Heart right ventricle (tissue), 16 donors: ENCODE measurements at places on chromosomes 3 and 15. TPM values are rescaled to one million over a fixed set of nuclear protein-coding genes. Genes with fewer than 3 reads are reported as not detected.

GRCh38 chr3:15426579-15427118 is 695 bp downstream of the METTL6 start:
- no peak for DNase-seq

DNA sequence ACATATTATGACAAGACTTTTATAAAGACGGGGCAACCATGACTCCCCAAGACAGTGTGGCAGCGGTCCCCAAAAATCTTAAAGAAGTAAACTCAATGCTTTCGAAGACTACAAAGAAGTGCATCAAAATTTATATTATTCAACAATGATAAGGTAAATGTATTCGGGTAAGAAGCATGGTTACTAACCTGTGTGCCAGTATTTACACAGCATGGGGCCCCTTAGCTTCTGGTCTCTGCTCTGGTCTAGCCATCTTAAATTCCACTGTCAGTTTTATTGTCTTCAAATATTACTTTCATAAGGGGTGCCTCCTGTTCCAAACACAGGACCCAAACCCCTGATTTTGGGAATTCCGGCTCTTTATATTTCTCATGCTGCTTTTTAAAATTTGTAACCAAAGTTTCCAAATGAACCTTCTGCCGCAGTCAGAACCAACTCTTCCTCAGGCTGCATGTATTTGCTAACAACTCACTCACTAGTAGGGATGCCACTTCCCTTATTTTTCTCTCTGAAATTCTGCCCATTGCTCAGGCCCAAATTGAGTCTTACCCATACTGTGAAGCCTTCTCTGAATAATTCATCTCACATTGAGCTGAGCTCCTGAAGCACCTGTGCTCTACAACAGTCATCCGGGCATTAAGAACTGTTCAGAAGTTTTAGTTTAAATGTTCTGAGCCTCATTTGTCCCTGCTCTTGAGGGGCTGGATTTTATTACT is 1.2 kb downstream of the TTC23 start:
- DNase-seq, result no peak

DNA sequence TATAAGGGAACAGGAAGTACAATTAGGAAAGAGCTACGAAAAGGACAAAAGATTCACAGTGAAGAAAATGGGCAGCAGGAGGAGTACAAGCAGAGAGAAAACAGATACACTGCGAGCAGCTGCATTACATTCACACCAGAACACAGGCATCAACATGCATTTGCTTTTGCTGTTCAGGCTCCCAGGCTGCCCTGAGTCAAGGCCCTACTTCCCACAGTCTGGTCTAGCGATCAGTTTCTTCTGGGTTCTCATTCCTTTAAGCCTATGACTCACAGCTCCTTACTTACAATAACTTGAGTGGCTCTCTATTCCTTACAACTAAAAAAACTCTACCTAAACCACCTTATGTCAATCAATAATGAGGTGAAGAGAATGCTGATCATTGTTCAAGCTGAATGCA is 24.5 kb upstream of the ZNF445 start:
- DNase-seq, result no peak

DNA sequence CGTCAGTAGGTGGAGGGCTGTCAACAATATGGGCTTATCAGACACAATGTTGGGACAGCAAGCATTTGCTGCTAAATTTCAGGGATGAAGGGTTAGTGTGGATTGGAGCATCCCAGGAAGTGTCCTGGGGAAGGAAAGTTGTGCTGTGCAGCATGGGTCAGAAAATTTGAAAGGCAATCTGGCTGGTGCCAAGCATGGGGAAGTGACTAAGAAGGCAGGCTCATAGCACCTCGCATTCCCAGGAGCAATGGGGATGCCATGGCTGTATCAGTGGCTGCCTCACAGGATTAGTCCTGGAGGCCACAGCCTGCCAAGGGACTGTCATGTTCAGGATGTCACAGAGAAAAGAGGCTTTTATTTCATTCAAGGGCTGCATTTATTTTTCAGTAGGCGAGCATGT is 322.4 kb upstream of the TRIM42 start:
- no peak for DNase-seq

DNA sequence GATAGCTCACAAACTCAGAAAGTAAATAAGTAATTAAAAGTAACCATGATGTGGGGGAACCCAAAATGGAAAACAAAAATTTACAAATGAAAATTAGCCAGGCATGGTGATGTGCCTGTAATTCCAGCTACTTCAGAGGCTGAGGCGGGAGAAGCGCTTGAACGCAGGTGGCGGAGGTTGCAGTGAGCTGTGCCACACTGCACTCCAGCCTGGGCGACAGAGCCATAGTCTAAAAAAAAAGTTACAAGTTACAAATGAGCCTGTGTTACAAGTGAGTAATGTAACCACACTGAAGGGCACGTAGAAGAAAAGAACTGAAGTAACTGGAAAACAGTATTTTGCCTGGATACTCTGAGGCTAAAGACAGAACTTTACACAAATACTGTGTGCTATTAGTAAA is 11.3 kb downstream of the EXOSC7 start:
- DNase-seq, result no peak

- no peak for DNase-seq
Measured at GRCh38 chr3:132245552-132246142, 71.6 kb upstream of the ACP3 start.

DNA sequence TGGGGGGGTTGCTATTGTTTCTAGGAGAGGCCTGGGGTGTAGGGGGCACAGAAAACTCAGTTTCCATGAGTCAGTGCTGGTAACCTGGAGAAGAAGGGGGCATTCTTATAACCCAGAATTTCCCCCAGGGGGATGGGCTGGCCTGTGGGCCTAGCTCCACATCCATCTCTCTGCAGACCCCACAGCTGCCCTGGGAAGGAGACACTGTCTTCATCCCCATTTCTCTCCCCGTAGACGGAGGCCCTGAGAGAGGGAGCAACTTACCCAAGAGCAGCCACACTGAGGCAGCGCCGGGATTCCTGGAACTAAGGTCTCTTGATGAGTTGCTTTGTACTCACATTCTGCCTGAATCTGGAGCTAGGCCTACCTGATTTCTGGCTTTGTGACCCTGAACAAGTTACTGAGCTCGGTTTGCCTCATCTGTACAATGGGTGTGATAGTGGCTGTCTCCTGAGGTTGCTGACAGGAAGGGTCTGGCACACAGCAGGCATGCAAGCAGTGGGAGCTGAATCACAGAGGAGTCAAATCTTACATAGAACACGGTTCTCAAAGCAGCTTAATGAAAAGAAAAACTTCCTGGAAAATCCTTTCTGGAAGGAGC is 55.0 kb upstream of the LCTL start:
- DNase-seq, result no peak

DNA sequence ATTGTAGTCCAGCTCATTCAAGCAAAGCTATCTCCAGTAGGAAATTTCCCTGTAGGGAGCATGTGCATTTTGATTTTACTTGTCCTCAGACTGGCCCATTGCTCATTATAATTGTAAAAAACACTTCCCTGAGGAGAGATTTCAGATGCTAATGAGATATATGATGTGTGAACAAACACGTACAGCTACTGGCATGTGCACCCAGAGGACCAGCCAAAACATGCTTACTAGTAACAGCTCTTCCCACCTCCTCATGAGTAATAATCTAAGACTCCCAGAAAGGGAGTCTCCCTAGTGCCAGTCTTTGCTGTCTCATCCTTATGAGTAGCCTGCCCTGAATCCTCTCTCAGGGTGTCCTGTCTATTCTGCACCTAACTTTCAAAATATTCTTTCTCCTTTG is 43.4 kb downstream of the FBXO22 start:
- DNase-seq, result no peak

DNA sequence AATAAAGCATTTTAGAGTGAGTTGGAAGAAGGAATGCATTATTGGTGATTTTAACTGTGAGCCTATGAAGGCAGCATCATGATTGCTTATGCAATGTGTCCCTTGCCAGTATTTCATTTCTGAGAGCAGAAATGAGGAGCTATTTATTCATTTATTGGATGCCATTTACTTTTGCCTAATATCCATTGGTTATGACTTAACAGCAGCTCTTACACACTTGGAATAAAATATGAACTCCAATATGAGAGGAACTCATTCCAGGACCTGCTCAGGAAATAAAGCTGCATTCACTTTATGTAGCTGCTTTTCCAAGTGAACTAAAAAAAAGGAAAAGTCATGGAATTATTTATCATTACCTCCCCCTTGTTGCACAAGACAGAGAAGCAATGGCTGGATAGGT is 280.1 kb downstream of the LRTM1 start:
- no peak for DNase-seq

- no peak for DNase-seq
Measured at GRCh38 chr3:125239266-125239665, 26.7 kb upstream of the SLC12A8 start.

GRCh38 chr15:35060591-35060990 is 24.5 kb downstream of the NANOGP8 start:
- no peak for DNase-seq

DNA sequence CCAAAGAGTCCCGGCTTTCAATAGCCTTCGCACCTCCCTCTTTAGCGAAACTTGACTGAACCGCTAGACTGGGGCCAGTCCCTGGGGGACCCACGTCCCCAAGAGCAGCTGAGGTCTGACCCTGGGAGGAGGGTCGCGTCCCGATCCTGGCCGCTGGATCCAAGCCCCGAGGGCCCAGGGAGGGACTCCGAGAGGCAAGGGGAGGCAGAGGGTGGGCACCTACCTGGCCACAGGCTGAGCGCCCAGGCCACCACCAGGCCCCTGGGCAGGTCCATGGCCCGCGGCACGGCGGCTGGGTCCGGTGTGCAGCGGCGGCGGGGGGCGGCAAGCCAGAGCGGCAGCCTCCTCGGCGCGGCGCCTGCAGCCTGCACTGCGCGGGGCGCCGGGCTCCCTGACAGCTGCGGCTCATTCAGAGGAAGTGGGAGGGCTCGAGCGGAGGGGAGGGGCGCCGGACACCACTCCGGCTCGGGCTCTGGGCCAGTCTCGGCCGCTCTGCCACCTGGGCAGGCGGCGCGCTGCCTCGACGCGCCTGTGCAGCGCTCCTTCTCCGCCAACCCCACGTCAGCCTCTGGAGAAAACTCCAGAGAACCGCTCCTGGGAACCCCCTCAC is at the start of gene ITGA11:
ITGA11 (minus strand) TSS at position 372 of the 610 bp plus-strand sequence; CDS start at position 275, 97 bp downstream.
- peak; percentile 80 for DNase-seq

- no peak for DNase-seq
Measured at GRCh38 chr15:60426870-60427508, 29.2 kb upstream of the ANXA2 start.

DNA sequence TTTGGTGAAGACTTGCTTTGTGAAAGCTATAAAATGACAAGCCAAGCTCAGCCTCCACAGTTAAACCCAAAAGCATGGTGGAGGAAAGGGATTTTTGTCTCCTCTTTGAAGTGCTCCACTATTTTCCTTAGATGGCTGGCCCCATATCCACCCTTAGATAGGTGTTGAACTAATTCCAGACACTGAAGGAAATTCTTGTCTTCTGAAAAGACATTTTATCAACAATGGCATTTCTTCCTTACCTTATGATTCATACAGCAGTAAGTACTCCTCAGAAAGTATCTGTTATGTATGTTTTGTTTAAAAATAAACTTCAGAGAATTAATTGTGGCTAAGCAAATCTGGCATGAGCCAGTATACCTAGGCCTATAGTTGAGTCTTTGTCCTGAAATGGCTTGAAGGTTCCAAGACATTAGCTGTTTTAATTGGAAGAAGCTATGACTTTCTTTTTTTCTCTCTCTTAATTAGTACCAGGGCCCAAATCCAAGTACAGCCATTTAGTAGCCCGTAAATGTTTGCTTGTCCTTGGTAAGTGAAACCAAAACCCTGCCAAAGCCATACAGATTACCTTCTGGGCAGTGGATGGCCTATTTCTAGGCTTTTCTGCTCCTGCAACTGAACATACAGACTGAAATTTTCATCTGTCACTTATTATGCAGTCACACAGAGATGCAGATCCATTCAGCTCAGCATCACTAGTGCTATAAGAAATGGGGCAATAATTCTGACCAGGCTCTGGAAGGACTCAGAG is 5.1 kb upstream of the BFSP2 start:
- no peak for DNase-seq

DNA sequence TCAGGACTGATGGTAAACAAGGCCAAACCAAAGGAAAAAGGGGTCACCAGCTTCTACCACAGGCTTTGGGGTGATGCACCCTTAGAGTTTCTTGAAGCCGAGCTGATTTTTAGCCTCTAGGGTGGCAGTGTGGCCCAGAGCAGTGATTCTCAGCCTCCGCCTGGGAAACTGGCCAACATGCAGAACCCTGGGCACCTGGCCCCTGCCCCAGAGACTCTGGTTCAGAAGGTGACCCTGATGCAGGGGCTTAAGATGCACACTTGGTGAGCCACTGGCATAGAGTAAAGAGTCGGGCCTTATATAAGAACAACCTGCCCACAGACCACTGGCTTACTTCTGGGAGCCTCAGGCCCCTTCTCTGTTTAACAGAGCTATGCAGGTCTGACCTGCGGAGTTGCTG is 44.5 kb downstream of the SYNM start:
- no peak for DNase-seq

DNA sequence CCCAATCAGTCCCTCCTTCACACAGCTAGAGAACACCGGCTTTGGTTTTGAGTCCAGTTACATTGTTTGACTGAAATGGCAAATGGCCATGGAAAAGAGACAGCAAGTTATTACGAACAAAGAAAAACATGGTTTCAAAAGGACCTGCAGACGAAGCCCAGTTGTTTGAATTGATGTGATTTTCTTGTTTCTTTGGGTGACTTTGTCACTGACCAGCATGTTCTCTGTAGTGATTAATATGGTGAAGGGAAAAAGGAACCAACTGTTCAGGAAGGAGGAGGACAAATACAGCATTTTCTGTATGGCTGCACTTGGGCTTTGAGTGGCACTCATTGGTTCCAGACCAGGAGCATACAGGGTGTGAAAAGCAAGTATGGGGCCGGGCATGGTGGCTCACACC is 217.4 kb upstream of the TPM1 start:
- no peak for DNase-seq

CADM2 gene
- polyA plus RNA-seq, result 0.12 TPM

AGBL1 gene
- polyA plus RNA-seq, result not detected

SLC2A2 gene
- polyA plus RNA-seq, result not detected
